ENCODE measurements at places on chromosomes 1 and 21.

DNA sequence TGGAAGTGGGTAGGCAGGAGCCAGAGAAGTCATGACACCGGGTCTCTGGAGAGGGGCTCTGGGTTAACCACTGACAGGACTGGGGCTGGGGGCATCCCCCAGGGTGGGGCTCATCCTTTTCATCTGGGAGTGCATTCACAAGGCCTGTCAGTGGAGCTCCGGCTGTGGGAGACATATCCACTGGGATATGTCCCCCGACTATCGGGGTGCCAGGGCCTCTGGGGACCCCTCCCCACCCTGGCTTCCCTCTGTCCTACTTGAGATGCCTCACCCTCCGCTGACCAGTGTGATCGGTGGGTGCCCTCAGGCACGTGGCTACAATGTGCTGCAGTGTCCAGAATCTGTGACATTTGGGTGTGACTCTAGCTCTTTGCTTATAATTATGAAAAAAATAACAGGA, 92.3 kb upstream of the CD34 start:
- DNase-seq: no peak

DNA sequence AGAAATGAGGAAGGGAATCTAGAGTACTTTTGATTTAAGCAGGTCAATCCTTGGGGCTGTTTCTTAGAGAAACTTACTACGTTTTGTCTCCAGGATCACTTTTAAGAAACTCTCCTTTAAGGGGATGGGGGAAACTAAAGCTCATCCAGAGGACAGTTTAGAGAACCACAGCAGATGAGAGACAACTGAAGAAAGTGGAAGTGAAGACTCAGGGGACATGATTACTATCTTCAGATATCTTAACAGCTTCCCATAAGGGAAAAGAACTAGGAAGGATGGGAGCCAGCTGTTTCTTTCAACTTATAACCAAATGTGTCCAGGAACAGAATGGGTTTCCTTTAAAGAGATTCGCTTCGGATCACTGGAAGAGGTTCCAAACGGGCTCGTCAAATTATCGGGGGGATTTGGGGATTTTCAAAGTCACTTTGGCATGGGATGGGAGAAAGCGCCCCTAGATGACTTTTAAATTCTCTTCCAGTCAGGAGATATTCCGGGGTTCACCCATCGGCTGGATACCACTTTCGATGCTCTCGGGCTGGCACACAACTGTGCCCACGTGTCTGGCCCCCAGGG, 1.2 kb downstream of the SCMH1 start:
- no peak for DNase-seq

- DNase-seq: no peak
Observed at GRCh38 chr1:7385471-7386225, 385.4 kb upstream of the VAMP3 start.

- no peak for DNase-seq
Observed at GRCh38 chr21:28516991-28517592, 475.6 kb downstream of the LTN1 start.

- DNase-seq: no peak
Observed at GRCh38 chr1:236522937-236523703, 662 bp upstream of the LGALS8 start.

GRCh38 chr1:25083481-25084345, 148.6 kb downstream of the SYF2 start:
- DNase-seq: no peak

- DNase-seq: no peak
Observed at GRCh38 chr1:248813546-248813945, 12.2 kb downstream of the SH3BP5L start.

GRCh38 chr1:83889707-83890106, 109.2 kb downstream of the TTLL7 start:
- no peak for DNase-seq

DNA sequence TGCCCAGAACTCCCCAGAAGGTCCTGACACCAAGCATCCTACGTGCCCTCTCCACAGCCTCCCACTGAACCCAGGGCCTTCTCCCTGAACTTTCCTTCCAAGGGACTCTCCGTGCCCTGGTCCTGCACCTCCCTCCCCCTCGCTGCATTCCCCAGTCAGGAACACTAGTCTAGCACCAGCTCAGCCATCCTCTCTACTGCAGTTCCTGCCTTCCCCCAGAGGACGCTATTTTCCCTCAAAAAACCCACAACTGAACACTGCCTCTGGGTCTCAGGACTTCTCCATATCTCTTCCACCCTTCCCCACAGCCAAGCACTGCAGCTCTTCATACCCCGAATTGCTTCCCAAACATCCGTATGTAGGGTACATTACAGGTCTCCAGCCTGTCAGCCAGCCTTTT, 12.6 kb upstream of the ARTN start:
- DNase-seq: no peak

DNA sequence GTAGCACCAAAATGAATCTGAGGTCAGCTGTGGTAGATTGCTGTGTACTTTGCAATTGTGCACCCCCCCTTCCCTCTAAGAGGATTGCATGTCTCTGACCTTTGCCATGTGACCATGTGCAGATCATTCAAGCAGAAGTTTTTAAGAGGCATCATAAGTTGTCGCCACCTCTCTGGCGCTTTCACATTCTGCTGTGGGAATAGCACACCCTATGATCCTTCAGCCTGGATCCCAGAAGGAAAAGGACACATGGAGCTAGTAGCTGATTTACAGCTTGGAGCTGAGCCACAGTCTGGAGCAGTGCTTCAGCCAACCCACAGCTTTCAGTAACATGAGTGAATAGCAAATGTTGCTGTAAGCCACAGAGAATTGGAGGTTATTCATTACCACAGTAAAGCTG, 158.5 kb downstream of the TSEN15 start:
- DNase-seq: no peak

DNA sequence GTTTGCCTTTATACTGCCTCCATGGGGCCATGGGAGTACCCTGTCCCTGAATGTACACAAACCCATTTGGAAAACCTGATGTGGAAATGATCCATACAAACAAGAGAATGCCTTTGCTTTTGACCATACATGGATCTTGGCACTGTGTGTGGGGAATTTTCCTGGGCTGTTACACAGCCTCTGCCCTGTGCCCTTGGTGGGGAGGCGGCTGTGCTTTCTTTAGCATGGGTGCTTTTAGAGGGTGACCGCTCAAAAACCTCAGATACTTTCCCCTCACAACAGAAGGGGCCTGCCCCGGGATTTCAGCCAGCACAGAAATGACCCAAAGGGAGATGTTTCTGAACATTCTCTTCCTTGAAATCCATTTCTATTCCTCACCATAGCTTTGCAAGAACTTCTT, 194.8 kb downstream of the LMO4 start:
- no peak for DNase-seq

GRCh38 chr1:16032388-16033102, 10.7 kb downstream of the CLCNKA start:
- DNase-seq: peak; percentile 33

GRCh38 chr1:57736940-57737339, 313.1 kb upstream of the DAB1 start:
- DNase-seq: no peak

DNA sequence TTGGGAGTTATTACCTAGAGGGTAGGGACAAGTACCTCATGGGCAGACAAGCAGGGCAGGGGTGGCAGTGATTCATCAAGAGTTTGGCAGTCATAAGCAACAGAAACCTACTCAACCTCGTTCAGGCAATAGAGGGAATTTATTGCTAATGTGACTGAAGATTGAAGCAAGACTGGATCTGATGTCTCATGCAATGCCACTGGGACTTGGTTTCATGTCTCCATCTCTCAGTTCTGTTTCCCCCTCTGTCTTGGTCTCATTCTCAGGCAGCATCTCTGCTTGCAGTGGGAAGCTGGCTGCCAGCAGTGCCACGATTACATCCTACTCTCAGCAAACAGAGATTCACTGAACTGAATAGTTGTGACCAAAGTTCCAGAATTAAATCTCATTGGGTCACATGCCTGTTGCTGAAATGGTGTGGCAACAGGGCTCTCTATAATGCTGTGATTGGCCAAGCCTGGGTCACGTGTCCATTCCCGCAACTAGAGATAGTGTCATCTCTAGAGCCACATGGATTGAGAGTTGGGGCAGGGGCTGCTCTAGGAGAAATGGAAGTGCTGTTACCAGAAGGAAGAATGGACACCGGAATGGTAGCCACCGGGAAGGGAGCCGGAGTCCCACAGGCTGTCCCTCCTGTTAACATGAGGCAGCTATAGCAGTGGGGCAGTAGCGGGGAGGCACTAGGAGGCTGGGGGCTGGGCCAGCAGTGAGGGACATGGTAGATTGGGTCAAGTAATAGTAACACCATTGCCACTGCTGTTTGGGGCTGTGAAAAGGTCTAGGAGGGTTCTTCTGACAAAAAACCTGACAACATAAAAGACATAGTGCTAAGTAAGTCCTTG, 3.9 kb upstream of the CDC42 start:
- no peak for DNase-seq

GRCh38 chr1:224996266-224996665, 66.8 kb downstream of the DNAH14 start:
- DNase-seq: no peak

DNA sequence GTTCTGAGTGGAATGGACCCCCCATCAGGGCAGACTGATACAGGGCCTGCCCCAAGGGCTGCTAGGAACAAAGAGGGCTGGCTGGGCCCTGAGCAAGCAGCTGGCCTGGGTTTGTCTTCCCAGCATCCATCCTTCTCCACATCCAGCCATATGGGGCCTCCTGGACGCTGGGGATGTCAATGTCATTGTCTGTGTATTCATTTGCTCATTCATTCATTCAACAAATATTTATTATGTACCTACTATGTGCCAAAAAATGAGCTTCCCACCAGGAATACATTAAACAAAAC, 15.6 kb upstream of the ECE1 start:
- DNase-seq: no peak

DNA sequence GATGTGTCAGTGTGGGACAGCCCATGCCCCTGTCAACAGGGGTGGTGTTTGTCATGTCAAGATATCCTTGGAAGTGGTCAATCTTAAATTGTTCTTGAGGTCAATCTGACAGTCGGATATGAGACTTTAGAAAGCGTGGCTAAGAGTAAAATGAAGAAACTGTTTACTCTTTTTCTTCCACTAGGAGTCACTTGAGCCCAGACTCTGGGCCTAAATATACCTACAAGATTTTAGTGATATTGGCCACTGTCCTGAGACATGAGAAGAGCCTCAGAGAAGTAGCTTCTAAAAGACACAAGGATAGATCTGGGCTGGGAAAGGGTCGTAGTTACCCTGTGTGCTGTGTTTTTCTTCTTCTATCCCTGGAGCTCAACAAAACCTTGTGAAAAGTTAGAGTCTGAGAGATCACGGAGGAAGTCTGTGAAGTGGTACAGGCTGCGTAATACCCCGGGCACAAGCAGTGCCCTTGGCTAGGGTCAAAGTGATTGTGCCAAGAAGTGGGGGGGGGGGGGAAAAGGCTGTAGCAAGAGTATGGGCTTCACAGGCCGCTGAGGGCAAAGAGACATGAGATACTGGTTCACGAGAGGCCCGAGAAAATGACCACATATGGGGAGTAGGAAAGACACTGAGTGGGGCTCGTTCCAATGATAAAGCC, 355.2 kb upstream of the GREM2 start:
- no peak for DNase-seq

GRCh38 chr1:14604414-14604813, 5.9 kb downstream of the KAZN start:
- DNase-seq: no peak

- DNase-seq: no peak
Observed at GRCh38 chr1:119373465-119373864, 4.9 kb downstream of the HAO2 start.

DNA sequence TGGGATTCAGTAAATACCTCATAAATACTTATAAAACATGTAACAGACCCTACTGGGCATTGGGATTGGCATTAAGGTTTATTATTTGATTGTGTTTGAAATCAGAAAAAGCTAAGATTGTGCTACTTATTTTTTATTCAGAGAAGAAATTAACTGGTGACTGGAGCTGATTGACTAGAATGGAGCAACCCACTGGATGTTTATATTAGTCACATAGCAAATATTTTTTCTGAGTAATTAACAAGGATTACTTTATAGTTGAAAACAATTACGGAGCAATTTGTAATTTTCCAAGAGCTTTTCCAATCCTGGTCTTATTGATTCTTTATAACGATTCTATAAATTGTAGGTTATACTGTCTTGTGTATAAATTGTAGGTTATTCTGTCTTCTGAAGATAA, 208.7 kb downstream of the HLX start:
- DNase-seq: no peak

DNA sequence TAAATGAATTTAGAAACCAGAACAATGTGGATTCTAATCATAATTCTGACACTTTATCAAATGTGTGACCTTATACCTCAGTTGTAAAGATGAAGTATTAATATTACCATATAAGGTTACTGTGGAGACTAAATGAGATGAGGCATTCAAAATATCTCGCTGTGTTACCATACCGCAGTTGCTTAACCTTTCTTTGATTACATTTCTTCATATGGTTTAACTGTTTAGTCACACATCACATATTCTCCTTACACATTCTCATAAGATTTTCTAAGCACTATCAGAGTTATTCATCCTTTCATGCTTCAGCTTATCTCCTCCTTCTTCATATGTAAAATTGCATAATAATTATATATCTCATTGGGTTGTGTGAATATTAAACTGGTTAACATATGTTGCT, 88.9 kb downstream of the LRRC53 start:
- DNase-seq: no peak

DNA sequence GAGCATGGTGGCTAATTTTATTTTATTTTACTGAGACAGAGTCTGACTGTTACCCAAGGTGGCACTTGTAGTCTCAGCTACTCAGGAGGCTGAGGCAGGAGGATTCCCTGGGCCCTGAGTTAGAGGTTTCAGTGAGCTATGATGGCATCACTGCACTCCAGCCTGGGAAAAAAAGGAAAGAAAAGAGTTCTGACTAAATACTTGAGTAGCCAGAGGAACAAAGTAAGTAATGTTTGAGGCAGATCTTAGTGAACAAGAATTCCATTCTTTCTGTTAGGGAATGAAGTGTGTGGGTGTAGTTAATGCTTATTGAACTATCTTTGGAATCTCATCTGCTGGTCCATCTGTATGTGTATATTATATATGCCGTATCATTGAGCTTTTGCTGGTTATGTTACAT, 13.1 kb upstream of the EVI5 start:
- no peak for DNase-seq

- DNase-seq: no peak
Observed at GRCh38 chr1:218303176-218303879, 18.2 kb downstream of the RRP15 start.

GRCh38 chr1:23743287-23744152, at the start of gene ELOA:
ELOA (plus strand) TSS chr1:23743471; CDS start chr1:23743504, 33 bp downstream.
- no peak for DNase-seq

DNA sequence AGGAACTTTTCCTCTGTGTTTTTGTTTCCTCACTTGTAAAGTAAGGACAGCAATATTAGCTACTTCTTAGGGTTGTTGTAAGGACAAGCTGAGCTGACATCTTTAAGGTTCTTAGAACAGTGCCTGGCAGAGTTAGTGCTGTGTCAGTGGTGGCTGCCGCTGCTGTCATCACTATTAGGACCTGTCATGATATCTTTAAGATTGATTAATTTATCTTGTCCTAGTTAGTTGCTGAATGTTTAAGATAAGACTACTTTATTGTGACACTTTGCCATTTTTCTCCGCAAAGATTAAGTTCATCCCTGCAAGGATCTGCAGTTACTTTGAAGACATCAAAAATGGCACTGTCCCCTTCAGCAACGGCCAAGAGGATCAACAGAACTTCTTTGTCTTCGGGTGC, 40.1 kb upstream of the GPR88 start:
- no peak for DNase-seq

Measured in cerebellar nuclear complex (tissue), 1 donor.